ENCODE measurements at places on chromosomes 1 and 21. TPM values are rescaled to one million over a fixed set of nuclear protein-coding genes. Genes with fewer than 3 reads are reported as not detected.

GRCh38 chr1:27560268-27561123 is 43.4 kb downstream of the AHDC1 start:
- no peak for DNase-seq

DNA sequence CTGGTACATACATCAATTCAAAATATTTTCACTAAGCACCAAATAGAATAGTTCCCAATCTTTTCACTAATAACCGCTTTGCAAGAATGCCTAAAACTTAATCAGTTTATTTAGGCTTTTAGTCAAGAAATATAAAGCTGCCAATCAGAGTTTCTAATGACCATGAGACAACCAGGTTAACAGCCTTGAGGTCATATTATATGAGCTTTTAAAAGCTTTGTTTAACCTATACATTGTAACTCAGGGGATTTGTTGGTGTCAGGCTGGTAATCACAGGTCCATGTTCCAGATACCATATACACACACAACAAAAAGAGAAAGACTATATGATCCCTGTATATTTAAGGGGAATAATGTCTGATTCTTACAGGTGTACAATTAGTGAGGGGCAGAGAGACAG is 246.2 kb upstream of the ADGRL2 start:
- DNase-seq, result no peak

DNA sequence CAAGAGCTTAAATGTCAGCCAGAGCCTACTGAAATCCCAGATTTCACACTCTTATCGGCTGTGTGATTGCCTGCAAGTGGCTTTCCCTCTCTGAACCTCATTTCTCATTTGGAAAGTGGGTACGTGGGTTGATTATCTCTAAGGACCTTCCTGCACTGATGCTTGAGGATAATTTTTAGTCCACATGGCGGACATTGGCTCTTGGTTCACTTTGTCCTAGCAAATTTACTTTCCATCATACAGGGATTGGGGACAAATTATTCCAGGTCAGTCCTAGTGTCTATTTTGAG is 111.6 kb downstream of the ACTL8 start:
- DNase-seq, result no peak

- no peak for DNase-seq
Measured at GRCh38 chr1:238648751-238649150, 737.6 kb upstream of the CHRM3 start.

- DNase-seq, result no peak
Measured at GRCh38 chr1:19032701-19033514, 76.4 kb upstream of the IFFO2 start.

DNA sequence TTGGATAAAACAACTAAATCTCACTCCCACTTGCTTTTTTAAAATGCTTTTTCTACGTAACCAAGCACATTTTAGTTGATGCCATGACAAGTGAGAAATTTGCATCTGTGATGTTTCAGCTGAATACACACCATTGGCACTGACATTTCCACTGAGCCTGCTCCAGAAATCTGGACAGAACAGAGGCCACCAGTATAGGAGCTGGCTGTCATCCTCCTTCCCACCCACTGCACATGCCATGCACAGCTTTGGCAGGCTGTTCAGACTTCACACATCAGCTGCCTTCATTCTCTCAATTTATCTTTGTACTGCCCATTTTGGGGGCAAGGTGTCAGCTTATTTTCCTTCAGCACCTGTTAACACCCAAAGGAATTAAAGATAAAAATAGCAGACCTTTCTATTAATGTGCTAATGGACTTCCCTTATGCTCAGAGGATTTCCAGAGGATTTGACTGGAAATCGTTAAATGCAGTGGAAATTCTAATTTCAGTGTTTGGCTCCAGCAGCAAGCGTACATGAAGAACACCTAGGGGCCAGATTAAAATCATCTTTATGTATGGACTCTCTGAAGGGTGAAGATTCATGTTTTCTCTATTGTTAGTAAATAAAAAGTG is 12.9 kb upstream of the PODN start:
- DNase-seq, result no peak

ESRRG gene
- 0.08 TPM for polyA plus RNA-seq

FAM177B gene
- not detected for polyA plus RNA-seq

- no peak for DNase-seq
Measured at GRCh38 chr1:25355841-25356395, 17.8 kb downstream of the TMEM50A start.

TMIGD3 gene
- not detected for polyA plus RNA-seq

GRCh38 chr1:212903664-212904063 is 45.6 kb downstream of the FLVCR1 start:
- no peak for DNase-seq

GRCh38 chr1:231182317-231182716 is 20.5 kb downstream of the TRIM67 start:
- DNase-seq, result no peak

GRCh38 chr1:6703016-6703415 is 1.4 kb upstream of the DNAJC11 start:
- no peak for DNase-seq

DNA sequence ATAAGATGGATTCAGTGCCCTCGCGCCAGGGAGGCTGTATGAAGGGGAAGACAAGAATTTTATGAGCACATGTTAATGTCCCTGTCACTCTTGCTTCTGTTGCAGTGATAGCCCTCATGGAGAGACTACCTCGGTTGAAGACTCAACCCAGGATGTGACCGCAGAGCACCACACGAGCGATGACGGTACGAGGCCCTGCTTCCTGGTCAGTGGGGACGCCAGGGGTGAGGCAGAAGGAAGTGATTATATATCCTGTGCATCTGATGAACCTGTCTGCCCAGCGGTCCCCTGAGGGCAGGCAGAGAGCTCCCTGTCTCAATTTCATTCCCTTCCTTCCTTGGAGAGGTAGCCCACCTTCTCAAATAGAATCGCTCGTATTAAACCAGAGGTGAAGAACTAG is 20.0 kb upstream of the IKBKE start:
- DNase-seq, result no peak

- no peak for DNase-seq
Measured at GRCh38 chr1:224052772-224053171, 61.1 kb upstream of the FBXO28 start.

VHLL gene
- polyA plus RNA-seq, result 0.22 TPM

DNA sequence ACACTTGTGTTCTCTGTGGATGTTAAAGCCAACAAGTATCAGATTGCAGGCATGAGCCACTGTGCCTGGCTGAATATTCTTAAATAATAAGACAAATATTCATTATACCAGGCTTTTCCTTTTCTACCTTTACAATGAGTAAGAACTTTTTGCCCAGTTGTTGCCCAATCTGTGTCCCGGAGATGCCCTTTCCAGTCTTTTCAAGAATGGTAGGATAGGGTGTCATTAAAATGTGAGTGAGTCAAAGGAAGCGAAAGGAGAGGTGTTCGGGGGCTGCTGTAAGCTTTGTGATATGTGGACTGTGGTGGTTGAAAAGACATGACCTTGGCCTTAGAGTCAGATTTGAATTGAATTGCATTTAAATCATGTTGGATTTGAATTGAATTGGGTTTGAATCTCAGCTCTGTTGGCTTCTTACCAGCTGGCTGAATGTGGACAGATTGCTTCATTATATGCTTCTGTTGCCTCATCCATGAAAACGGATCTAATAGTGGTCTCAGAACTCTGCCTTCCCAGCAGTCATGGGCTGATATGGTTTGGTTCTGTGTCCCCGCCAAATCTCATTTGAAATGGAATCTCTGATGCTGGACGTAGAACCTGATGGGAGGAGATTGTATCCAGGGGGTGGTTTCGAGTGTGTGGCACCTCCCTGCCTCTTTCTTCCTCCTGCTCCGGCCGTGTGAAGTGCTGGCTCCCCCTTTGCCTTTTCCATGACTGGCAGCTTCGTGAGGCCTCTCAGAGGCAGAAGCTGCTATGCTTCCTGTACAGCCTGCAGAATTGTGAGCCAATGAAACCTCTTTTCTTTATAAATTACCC is 22.7 kb upstream of the AADACL3 start:
- no peak for DNase-seq

- no peak for DNase-seq
Measured at GRCh38 chr1:78676347-78676982, 26.8 kb downstream of the IFI44 start.

UMODL1 gene
- not detected for polyA plus RNA-seq

CRABP2 gene
- 6.5 TPM for polyA plus RNA-seq

DNA sequence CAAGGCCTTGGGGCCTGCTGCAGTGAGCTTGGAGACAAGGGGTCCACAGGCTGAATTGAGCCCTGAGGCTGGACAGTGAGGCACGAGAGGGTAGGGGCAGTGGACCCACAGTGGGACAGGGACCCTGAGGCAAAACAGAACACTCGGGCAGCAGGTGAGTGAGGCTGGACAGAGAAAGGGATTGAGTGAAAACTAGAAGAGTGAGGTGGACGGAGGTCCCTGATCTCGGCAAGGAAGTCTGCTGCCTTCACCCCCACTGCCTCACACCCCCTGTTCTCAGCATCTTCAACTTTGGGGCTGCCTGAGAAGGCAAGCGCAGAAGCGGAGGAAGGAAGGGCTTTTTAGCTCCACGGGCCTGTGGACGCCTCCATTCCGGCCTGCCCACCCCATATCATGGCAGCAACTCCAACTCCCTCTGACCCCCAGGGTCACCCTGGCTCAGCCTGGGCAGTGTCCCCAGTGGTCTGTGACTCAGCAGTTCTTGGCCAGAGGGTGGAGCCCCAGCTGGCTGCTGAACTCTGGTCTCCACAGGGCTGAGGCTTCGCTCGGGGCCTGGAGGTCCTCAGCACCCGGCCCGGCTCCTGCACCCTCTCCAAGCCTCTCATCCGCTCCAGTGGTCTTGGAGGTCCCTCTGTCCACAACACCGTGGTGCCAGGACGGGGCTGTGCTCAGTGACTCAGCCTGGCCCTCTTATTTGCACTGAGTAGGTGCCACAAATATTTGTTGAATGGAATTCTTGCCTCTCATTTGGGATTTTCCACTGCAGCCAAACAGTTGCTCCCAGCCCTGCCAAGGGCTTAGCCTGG is 60.0 kb upstream of the EPS8L3 start:
- DNase-seq, result no peak
